ENCODE measurements at places on chromosomes 16 and 17.

DNA sequence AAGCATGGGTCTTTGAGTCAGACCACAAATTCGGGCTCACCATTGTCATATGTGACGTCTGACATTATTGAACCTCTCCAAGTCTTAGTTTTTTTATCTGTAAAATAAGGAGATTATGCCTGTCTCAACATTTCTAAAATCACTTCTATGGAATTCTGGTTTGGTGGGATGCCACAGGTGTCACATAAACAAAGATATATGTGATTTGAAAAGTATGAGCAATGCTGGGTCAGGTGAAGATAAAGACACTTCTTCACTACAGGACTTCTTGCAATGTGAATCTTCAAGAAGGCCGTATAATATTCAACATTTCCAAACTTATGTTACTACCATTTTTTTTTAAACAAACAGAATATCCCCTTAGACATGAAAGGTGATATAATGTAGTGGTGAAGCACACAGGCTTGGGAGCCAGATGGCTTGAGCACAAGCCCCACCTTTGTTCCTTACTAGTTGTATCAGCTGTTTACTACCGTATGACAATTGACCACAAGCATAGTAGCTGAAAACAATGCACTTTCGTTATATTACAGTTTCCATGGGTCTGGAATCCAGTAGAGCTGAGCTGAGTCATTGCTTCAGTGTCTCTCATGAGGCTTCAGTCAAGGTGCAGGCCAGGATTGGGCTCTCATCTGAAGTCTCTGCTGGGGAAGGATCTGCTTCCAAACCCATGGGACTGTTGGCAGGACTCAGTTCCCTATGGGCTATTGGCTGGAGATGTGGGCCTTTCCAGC is 87.7 kb downstream of the UTP18 start:
- no peak for DNase-seq

- DNase-seq: no peak
These were observed 48.5 kb downstream of the IRF8 start for GRCh38 chr16:85947230-85948137.

DNA sequence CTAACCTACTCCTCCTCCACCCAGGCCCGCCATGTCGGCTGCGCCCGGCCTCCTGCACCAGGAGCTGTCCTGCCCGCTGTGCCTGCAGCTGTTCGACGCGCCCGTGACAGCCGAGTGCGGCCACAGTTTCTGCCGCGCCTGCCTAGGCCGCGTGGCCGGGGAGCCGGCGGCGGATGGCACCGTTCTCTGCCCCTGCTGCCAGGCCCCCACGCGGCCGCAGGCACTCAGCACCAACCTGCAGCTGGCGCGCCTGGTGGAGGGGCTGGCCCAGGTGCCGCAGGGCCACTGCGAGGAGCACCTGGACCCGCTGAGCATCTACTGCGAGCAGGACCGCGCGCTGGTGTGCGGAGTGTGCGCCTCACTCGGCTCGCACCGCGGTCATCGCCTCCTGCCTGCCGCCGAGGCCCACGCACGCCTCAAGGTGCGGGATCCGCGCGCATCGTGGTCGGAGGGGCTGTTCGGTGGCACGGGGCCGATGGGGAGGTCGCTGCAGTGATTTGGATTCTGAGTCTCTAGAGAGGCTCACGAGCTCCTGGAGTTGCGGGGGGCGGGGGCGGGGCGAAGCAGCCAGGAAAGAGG is 878 bp downstream of the TRIM72 start:
- DNase-seq: no peak

DNA sequence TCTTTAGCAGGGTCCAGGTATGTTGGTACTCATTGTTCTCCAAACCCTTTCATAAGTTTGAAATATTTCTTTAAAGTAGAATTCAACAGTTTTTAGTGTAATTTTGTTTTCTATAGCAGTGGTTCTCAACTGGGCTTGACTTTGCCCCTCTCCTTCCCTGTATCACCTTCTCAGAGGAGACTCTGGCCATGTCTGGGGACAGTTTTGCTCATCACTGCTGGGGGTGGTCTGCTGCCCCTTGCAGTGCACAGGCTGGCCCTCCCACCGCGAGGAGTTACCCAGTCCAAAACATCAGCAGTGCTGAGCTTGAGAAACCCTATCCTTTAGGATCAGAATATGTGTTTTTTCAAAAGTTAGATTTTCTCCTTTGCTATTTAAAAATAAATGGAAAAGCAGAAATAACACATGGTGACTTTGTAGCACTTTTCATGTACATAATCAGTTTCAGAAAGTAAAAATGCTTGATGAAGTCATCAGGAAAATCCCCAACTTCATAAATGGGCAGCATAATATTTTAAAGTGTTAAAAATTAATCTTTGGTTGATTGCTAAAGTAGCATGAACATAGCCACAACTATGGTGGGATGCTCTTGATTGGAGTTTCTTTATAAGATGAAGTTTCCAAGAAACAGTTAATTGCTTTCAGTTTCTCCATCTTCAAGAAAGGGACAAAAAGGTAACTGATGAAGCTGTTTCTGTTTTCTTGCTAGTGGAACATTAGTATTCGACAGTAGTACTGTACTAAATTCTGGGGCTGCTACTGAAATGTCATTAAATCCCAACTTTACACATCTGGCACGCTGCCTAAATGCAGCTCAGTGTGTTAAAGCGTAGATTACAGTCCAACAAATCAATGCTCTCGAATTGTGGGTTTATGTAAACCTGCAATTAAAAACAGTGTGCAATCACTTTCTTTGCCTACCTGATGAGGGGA is 70.3 kb downstream of the NETO2 start:
- no peak for DNase-seq

DNA sequence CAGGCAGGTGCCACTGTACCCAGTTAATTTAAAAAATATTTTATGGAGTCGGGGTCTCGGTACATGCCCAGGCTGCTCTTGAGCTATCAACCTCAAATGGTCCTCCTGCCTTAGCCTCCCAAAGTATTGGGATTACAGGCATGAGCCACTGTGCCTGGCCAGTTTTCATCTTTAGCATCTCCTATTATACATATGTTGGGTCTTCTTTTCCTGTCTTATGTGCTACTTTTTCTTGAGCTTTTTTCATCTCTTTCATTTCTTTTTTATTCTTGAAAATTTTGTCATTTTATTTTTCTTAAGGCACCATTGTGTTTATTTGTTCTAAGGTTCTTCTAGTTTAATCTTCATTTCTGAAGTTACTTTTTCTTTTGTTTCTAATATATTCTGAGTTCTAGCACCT is 20.7 kb downstream of the BANP start:
- DNase-seq: no peak

DNA sequence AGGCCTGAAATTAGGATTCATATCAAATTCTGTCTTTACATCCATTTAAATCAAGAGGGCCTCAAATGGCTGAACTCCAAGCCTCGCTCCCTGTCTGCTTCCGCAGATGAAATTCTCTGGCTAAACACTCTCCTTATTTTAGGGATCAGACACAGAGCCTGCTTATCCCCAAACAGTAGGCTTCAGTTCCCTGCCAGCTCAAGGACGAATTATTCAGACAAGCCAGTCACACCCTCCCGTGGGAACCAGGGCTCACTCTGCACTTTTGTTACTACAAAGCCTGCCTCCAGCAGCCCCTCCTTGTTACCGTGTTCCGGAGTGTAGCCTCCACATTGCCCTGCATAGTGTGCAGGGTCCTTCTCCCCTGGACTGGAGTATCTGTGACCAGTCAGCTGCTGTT is 46.6 kb upstream of the LCMT1 start:
- DNase-seq: no peak

- DNase-seq: no peak
These were observed 14.7 kb downstream of the C17orf67 start for GRCh38 chr17:56819030-56819429.

GRCh38 chr16:53771655-53772497 is 67.9 kb downstream of the FTO start:
- no peak for DNase-seq

GRCh38 chr16:59688006-59688405 is 953.9 kb upstream of the GOT2 start:
- no peak for DNase-seq

DNA sequence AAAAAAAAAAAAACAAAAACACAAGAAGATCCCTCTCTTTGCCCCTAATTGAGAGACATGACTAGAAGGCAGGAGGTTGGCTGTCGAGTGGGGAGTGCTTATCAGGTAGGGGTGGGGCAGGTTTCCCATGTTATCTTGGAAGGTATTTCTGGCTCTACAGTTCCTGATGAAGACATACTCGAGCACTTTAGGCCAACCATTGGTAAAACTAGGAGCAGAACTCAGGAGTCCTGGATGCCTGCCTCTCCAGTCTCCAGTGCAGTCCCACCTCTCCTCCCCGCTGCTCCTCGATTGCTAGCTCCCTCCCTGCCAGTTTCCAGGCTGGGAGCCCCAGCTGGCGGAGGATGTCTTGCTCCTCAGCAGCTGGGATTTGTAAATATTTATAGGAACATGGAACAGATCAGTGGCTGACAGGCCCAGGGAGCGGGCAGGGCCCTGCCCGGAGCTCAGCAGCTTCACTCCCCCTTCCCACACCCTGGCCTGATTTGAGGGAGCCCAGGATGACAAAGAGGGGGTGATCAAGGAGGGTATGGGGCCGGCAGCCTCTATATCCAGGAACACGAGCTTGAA is 11.4 kb upstream of the C1QL1 start:
- no peak for DNase-seq

DNA sequence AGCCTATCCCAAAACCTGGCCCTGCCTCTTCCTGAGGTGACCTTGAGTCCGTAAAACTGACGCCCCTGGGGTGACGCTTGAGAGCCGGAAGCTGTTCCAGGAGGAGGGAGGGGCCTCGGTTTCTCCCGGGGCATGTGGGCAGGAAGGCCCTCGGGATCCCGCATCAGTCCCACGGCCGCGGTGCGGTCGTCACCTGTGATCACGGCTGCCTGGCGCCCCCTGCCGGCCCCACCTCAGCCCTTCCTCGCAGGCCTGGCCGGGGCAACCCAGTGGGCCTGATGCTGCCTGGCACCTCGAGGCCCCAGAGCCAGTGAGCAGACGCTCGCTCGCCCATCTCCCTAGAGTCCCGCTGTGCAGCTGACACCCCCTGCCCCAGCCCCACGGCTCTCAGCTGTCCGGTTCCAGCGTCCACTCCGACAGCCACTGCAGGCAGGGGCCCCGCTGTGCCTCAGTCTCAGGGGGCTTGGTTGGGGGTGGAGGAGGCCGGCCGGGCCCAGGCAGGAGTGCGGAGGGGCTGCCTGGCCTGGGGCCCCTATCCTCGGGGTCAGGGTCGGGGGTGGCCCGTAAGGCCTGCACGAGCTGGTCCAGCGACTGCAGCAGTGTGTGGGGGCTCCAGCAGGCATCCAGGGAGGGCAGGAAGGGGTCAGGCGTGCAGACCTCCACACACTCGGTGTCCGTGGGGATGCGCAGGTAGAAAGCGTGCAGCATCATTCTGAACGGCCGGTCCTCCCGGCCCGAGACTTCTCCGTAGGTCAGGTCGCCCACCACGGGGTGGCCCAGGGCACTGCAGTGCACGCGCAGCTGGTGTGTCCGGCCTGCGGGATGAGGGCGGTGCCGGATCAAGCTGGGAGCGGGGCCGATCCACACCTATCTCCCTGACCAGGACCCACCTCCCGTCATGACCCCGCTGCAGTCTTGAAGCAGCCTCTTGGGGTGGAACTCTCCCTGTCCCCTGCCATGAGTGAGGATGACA is 2.3 kb downstream of the RPUSD1 start:
- no peak for DNase-seq

DNA sequence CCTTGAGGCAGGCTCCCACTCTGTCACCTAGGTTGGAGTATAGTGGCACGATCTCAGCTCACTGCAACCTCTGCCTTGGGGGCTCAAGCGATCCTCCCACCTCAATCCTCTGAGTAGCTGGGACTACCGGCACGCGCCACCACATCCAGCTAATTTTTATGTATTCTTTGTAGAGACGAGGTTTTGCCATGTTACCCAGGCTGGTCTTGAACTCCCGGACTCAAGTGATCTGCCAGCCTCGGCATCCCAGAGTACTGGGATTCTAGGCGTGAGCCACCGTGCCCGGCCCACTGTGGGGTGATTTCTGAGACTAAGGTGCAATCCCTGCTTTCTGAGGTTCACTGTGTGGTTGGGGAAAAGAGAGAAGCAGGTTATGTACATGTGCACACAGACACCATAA is 12.0 kb upstream of the SLC12A3 start:
- no peak for DNase-seq

- no peak for DNase-seq
These were observed 13.7 kb downstream of the SLX4 start for GRCh38 chr16:3597676-3598075.

DNA sequence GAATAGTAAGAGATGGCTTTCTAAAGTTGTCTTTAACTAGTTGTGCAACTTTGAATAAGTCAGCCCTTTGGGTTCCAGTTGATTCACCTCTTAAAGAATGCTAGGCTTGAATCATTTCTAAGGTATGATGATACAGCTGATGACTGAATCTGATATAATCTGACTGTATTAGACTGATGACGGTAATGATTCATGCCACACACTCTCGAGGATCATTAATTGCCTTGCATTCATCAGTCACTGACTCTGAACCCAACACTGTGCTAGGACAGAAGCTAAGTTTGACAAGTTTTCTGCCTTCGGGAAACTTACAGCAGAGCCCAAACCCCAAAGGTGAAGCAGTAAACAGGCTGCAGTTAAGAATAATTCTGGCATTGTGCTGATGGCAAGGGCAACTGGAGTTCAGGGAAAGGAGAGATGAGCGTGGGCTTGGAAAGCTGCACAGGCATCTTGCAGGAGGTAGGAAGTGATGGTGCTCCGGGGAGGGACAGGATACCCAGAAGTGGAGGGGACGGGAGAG is 25.8 kb downstream of the ASIC2 start:
- DNase-seq: peak; percentile 84

GRCh38 chr17:18141210-18141803 is 32.8 kb downstream of the MYO15A start:
- peak; percentile 5 for DNase-seq

DNA sequence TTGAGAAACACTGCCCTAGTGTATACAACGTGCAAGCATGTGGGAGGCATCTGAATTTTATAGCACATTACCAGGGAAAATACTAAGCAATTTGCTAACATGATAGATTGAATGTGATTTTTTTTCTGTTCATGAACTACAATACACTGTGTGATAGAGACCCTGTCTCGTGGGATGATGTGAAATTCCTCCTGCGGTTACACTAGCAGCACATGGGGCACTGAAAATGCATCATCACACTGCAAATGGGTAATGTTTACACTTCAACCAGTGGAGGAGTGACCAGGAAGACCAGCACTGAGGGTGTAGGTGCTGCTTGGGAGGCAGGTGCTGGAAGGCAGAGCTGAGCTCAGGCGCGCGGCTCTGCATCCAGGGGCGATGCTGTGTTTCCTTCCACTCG is 28.8 kb downstream of the ORC6 start:
- DNase-seq: no peak

DNA sequence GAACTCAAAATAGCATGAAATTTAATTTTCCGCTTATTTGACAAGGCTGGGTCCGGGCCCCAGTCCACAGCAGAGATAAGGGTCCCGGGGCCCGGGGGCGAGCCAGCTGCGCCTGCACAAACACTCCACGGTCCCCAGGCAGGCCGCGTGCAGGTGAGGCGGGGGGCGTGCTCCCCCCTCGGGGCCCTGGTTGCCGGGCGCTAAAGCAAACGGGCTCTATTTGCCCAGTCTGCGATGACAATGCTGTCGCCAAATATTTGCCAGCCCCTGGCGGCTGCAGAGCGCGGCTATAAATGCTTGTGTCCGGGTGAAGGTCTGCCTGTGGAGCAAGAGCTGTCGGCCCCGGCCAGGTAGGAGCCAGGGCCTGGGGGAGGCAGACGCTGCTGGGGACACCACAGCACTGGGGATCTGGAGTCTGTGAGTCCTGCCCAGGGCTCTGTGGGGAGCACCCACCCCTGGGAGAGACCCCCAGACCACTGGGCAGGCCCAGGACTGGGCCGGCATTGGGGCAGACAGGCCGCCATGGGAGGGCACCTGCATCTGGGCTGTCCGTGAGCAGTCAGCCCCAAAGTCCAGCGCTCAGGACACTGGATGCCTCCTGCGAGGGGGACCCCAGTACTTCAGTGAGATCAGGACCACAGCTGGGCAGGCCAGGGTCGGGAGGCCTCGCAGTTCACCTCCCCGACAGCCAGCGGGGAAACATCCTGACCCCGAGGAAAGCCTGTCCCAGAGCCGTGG is at the start of gene PERCC1:
TSS of gene PERCC1 (plus strand) at position 320 of the 738 bp plus-strand sequence. CDS start 1,516 bp downstream, outside the sequence.
- DNase-seq: no peak

Measured in fibroblast of skin of left biceps (primary cell).